ENCODE measurements at places on chromosomes 16 and 17.

DNA sequence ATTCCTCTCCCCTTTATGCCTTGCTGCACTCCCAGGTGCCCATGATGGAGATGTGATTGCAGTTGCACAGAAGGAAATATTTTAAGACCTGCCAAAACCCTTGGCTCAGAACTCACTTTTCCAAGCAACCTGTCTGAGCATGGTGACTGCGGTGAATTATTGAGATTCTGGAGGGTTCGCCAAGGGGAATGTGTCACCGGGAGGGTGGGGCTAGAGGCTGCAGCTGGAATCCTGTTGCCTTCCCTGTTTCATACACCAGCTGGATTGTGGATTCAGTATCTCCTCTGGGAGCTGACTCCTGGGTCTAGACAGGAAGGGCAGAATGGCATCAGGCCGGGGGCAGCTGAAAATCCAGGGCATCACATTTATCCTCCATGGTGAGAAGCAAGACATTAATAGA lies 527.2 kb downstream of the TMEM114 start:
- no peak for DNase-seq

GRCh38 chr16:63774302-63774701 lies 1347.6 kb downstream of the CDH11 start:
- DNase-seq = no peak

DNA sequence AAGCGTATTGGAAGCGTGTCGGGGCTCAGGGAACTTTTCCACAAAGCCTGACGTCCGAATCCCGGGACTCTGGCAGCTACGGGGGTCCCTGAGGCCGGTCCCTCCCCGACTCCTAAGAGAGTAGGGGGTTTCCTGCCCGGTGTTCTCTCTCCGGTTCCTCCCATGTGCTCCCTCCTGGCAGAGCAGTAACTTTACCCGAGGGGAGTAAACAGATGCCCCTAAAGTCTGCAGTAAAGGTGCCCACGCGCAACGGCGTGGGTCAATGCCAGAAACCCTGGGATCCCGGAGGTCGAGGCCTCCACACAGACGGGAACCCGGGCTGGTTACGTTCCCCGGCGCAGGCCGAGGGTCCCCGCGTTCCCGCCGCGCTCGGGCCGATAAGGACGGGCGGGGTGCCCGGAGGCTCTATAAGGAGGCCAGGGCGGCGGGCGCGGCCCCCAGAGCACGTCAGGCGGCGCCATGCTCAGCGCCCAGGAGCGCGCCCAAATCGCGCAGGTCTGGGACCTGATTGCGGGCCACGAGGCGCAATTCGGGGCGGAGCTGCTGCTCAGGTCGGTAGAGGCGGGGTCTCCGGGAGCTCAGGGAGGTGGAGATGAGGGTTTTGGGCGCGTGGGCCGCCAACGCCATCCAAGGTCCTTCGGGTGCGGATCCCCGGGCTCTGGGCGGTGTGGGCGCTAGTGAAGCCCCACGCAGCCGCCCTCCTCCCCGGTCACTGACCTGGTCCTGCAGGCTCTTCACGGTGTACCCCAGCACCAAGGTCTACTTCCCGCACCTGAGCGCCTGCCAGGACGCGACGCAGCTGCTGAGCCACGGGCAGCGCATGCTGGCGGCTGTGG lies at the start of gene HBM:
Gene HBM, plus strand, starts transcription at position 440 of the 836 bp plus-strand sequence. Its CDS starts 20 bp downstream, at position 460.
- no peak for DNase-seq

GRCh38 chr17:19531780-19532501 lies 1.7 kb upstream of the SLC47A1 start:
- no peak for DNase-seq

DNA sequence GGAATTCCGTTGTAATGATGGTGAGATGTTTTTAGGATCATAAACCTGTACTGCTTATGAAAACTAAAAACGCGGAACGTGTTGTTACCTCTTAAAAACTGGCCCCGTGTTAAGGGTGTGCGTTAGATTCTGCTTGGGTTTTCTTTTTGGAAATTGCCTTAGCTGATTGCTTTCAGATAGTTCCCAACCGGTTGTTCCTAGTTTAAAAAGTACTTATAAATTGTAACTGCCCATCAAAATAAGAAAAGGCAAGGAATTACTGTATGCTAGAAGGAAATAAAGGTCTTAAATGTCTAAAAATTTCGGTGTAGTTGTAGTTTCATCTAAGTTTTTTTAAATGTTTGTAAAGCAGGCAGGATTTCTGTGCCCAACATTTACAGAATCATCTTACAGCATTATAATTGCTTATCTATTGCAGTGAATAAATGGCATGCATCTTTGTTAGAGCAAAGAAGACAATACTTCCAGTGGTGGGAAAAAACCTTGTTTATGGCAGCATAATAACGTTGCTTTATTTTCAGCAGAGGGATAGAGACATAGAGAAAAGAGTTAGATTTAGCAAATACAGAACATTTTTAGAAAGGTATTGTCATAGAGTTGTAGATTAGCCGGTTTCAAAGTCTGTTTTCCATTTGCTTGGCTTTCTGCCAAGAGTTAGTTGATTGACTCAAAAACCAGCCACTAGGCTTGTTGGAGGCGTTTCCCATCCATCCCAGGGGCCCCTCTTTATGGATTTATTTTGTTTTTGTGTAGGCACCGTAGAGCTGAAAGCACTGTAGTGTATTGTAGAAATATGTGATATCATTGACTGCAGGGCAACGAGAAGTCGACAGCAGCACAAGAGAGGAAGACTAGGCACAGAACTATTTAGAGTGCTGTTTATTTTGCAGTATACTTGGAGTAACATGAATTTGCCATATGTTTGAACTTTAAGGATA lies 1.7 kb downstream of the PPM1D start:
- peak; percentile 88 for DNase-seq

GRCh38 chr17:61460796-61461585 lies 8.8 kb downstream of the TBX4 start:
- no peak for DNase-seq
